Urinary bladder (tissue), 4 donors: ENCODE measurements at places on chromosomes 2 and 18. TPM values are rescaled to one million over a fixed set of nuclear protein-coding genes. Genes with fewer than 3 reads are reported as not detected.

Gene RHOB
- 305 TPM for total RNA-seq

DNA sequence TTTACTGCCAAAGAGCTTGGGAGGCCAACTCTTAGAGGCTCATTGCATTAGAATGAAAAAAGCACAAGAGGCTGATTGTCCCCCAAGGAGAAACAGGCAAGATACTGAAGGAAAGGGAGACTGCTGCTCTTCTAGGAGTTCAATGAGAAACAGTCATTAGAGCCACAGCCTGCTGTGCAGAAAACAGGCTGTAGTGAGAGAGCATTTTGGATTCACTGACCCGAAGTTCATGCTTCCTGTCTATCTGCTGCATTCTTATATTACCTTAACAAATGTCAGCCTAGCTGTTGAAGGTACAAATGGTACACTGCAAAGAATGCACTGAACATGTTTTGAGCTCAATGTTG lies 423.3 kb downstream of the SETBP1 start:
- no peak for DNase-seq

DNA sequence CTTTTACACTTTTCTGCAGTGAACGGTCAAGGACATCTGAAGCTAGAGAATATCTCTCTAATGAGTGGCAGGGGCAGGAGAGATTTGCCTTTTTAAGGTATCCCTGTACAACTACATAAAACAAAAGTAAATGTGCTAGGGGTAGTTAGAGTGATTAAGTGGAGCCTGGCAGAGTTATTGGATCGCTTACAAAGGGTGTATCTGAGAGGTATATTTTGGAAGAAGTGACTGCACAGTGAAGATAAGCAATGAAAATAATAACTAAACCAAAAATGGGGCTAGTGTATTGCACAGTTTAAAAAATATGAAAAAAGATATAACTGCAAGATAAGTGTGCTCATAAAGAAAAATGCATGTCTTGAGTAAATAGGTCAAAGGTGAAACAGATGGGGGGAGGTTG lies 193.5 kb upstream of the EPC2 start:
- DNase-seq, result no peak

GRCh38 chr2:79972661-79973060 lies 331.9 kb downstream of the LRRTM1 start:
- DNase-seq, result no peak

DNA sequence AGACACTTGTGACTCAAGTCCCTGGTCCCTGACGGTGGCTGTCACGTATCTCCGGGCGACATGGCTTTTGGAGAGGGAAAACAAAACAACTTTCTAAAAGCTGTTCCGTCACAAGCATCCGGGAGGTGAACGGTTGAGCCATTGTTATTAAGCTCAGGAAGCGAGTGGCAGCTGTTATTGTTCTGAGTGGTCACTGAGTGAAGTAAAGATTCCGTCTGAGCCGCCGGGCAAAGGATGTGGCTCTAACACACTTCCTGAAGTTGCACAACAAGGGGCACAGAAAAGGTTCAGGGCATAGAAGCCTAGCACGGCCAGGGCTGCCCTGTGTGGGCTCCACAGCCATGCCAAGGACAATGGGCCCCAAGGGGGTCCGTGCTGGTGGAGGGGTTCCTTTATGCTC lies 24.3 kb downstream of the INPP5D start:
- DNase-seq, result no peak

- no peak for DNase-seq
Measured at GRCh38 chr18:26133652-26134051, at the start of gene PSMA8. TSS of gene PSMA8 (plus strand) at chr18:26133869. CDS start at chr18:26133966, 97 bp downstream.

DNA sequence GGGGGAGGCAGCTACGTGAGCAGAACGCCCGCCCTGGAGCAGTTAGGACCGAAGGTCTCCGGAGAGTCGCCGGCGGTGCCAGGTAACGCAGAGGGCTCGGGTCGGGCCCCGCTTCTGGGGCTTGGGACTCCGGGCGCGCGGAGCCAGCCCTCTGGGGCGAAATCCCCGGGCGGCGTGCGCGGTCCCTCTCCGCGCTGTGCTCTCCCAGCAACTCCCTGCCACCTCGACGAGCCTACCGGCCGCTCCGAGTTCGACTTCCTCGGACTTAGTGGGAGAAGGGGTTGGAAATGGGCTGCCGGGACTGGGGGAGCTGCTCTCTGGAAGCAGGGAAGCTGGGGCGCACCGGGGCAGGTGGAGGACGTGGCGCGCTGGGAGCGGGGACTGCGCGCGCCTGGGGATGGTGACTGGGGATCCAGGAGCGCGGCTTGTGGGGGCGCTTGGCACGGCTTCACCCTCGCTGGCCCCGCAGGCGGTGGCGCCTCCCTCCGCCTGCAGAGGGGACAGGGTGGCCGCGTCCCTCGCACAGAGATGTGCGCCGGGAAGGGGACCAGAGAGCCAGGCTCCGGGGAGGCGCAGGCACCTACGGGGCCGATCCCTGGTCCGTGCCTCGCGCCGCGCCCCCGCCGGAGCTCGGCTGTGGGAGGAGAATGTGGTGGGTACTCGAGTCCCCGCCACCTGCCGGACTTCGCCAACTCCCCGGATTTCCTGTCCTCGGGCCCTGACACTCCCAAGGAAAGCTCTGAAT lies 688 bp downstream of the CDH20 start:
- DNase-seq, result no peak

- no peak for DNase-seq
Measured at GRCh38 chr2:19226871-19227270, 131.6 kb downstream of the OSR1 start.

DNA sequence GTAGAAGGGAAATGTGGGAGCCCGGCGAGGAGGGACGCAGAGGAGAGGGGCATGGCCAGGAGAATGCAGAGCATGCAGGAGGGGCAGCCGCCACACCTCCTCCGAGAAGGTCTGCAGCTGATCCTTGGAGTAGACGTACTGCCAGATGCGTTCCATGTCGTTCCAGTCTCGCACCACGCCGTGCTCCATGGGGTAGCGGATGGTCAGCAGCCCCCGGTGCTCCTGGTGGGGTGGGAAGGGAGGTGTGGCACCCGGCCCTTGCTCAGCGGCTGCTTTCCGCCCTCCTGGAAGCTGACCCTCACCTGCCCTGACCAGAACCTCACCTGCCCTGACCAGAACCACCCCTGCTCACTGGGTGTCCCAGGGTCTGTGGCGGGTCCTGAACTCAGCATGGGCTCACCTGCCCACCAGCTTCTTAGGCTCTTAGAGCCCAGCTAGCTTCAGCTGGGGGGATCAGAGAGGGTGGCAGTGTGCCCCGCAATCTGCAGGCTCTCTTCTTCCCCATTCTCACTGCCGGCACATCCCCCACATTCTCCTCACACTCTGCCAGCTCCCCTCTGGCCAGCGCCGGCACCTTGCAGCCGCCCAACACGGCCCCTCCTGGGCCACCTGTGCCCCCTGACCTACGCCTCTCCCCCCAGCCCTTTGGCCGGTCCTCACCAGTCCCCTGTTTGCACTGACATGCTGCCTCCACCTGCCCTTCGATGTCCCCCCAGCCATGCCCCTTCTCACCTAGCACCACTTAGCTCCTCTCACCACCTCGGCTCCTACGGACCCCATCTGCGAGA lies 4.4 kb downstream of the ACTR1B start:
- no peak for DNase-seq

DNA sequence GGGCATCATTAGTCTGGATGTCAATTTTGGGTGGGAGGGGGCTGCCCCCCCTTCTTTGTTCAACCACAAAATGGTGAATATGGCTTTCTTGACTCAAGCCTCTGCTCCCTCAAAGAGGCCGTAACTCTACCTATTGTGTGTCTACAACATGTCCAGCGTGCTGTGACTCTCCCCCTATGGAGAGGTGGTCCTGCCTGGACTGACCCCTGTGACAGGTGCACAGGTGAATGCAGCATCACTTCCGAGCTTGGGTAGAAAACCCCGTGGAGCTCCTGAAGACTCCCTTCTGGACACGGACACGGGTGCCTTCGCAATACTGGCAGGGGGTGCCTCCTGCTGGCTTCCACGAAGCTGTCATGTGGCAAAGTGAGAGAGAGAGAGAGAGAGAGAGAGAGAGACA lies 397.8 kb downstream of the GALR1 start:
- DNase-seq, result no peak

DNA sequence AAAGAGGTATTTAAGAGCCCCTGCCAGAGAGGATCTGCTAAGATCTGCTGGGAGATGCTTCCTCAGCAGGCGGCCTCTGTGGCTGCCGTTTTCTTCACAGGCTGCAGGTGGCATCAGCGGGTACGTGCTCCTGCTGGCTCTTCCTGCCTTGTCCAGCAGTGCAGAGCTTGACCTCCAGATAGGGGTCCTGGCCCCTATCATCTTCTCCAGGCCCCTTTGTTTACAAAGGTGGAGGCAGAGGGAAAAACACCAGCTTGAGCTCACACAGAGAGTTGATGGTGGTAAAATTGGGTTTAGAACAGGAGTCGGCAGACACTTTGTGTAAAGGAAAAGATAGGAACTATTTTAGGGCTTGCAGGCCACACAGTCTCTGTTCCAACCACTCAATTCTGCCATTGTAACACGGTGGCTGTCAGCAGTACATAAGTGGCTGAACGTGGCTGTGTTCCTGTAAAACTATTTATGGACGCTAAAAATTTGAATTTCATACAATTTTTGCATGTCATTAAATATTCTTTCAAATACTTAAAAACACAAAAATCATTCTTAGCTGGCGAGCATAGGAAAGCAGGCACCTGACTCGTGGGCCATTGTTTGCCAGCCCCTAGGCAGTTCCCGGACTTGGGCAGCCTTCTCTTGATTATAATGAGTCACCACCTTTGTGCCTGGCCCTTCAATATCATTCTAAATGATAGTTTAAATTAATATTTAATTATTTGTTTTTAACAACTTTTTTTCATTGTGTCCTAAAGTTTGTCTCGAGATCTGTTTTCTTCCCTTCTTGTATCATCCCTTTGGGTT lies 98.2 kb upstream of the B3GNT7 start:
- DNase-seq, result no peak

DNA sequence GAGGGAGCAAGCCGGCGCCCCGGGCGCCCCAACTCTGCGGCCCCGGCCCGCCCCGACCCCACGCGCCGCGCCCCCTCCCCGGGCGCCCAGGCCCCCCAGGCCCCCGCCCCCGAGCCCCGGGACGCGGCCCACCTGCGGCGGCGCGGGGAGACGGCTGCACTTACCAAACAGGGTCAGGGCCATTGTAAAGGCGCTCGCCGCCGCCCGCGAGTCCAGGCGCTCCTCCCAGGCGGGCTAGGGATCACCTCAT lies 526 bp downstream of the CHN1 start:
- no peak for DNase-seq

DNA sequence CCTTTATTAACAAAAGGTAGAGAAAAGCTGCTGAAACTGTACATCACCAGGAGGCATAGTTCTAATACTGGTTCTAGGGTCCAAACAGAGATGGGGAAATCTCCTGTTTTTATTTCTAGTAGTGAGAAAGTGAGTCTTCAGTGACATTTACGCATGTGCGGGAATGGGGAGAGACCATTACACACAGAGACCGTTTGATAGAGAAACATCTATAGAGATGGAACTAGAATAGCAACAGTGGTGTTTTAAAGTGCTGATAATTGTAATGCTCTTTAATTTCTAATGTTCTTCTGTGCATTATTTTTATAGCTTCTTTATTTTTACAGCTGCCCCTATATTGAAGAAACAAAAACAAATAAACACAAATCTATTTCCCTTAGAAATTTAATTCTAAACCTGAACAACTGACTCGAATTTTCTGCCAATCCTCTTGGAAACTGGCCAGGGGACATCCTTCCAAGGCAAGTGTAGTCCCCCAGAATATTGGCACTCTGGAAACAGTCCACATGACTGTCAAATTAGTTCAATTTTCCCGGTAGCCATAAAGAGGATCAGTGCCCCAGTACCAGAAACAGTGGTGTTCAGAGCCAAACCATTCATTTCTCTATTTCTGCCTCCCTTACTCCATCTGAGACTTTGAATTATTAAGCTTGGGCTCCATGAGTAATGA lies 260.9 kb downstream of the ICOS start:
- DNase-seq, result no peak

DNA sequence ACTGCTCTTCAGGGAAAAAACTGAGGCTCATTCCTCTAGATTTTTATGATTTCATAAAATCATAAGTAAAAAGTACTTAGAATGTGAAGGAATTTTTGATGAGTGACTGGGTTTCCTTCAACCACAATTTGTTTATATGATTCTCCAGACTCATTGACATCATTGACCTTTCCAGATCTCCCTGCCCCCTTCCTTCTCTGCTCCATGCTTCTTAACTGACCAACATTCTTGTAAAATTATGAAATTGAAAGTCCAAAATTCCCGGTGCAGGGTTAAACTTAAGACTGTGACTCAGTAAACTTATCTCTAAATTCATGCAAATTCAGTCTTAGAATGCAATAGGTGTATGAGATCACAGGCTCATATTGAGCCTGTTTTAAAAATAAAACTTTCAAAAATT lies 648.9 kb downstream of the TDRD15 start:
- DNase-seq, result no peak

DNA sequence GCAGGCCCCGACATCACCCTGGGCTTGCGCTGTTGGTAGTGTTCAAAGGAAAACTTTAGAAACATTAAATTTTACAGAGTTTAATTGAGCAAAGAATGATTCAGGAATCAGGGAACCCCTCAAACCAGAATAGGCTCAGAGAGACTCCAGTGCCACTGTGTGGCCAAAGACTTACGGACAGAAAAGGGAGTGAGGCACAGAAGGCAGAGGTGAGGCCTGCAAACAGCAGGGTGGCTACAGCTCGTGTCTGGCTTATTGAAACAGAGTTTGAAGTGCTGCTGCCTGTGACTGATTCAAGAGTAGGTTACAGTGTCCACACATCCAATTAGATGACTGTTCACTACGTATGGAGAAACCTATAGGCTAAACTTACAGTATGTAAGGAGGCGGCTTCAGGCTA lies 2.4 kb upstream of the CTDP1 start:
- DNase-seq, result no peak

DNA sequence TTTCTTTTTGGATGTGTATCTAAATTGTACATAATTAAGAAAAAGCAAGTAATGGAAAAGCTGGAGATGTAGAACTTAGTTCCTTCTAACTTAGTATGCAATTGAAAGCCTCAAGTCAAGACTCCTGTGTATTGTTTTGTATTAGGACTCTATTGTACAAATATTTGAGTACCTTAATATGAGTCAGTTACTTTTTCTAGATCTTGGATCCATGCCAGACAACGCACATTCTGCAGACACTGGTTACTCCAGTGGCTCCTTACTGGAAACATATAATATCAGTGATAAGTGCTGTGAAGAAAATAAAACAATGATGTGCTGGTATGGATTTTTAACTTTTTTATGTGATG lies 1.5 kb downstream of the SLC39A10 start:
- peak; percentile 25 for DNase-seq

GRCh38 chr2:170566138-170566537 lies 149.0 kb upstream of the SP5 start:
- no peak for DNase-seq

- DNase-seq, result no peak
Measured at GRCh38 chr2:15084826-15085489, 452.4 kb downstream of the LRATD1 start.
